Brain microvascular endothelial cell (primary cell): ENCODE measurements at places on chromosomes 13 and 19.
A peak's percentile ranks its signal among the peaks of the same experiment; 100 is the strongest.

- DNase-seq: no peak
Observed at GRCh38 chr19:10587022-10587838, at the start of gene AP1M2. AP1M2 (minus strand) TSS chr19:10587312; CDS start chr19:10587231, 81 bp downstream.

DNA sequence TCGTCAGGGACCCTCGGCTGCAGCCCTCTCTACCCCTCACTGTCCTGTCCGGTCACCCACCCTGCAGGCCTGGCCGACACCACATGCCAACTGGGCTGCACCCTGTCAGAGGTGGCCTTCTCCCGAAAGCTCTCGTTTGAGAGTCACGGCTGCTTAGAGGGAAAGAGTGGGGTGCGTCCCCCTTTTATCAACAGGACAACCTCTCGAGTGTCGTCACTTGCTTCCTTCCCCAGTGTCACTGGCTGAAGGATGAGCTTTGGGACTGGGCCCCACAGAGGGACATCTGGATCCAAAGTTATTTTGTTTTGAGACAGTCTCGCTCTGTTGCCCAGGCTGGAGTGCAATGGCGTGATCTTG lies 28.5 kb downstream of the MAP2K2 start:
- DNase-seq: no peak

DNA sequence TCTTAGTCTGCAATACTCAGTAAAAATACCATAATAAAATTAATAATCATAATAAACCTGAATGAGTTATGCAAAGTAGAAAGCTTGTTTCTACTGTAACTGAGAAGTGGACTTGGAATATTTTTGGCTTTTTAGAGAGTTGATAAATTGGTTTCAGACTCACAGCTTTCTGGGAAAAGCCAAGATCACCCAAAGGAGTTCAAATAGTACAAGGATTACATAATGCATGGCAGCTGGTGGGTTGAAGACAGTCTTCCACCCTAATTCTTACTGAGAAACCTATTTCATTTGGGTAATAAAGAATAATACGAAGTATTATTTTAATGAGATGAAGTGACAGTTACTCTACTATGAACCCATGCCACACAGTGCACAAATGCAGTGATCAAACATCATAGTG lies 139.4 kb upstream of the KLF12 start:
- no peak for DNase-seq

GRCh38 chr13:84999252-84999651 lies 800.0 kb downstream of the SLITRK6 start:
- no peak for DNase-seq

DNA sequence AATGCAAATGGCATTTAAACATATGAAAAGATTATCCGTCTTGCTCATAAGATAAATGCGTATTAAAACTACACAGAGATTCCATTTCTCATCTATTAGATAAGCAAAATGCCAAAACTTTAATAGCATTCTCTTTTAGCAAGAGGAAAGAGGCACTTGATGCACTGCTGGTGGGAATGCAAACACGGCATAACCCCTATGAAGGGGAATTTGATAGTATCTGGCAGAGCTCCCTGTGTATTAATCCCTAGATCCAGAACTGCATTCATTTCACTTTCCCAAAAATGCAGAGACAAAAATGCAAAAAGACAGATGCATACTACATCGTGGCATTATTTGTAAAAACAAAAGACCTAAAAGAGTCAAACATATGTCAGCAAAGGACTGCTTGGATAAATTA lies 193.6 kb upstream of the STARD13 start:
- no peak for DNase-seq

GRCh38 chr13:46615888-46616531 lies 63.0 kb downstream of the LRCH1 start:
- DNase-seq: no peak

GRCh38 chr13:98707281-98707999 lies 45.0 kb downstream of the SLC15A1 start:
- DNase-seq: no peak

DNA sequence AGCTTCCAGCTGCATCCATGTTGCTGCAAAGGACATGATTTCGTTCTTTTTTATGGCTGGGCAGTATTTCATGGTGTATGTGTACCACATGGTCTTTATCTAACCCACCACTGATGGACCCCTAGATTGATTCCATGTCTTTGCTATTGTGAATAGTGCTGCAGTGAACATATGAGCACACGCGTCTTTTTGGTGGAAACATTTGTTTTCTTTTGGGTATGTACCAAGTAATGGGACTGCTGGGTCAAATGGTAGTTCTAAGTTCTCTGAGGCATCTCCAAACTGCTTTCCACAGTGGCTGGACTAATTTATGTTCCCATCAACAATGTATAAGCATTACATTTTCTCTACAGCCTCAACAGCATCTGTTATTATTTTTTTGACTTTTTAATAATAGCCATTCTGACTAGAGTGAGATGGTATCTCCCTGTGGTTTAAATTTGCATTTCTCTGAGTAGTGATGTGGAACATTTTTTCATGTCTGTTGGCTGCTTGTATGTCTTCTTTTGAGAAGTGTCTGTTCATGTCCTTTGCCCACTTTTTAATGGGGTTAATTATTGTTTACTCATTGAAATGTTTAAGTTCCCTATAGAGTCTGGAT lies 6.8 kb upstream of the UBE2L5 start:
- no peak for DNase-seq

GRCh38 chr19:29675650-29676186 lies 10.5 kb downstream of the PLEKHF1 start:
- no peak for DNase-seq

- no peak for DNase-seq
Observed at GRCh38 chr19:48524732-48525131, 13.1 kb upstream of the LMTK3 start.

GRCh38 chr13:113739527-113740285 lies 19.3 kb upstream of the TMEM255B start:
- DNase-seq: no peak

GRCh38 chr19:2239173-2239572 lies 2.5 kb downstream of the SF3A2 start:
- DNase-seq: no peak

GRCh38 chr13:63156816-63157215 lies 1741.2 kb upstream of the PCDH20 start:
- DNase-seq: peak; percentile 2
